NCI-H1048 (cell line): ENCODE measurements at places on chromosomes 5 and 9.

GRCh38 chr5:106097340-106097739, 1573.4 kb downstream of the EFNA5 start:
- no peak for DNase-seq

DNA sequence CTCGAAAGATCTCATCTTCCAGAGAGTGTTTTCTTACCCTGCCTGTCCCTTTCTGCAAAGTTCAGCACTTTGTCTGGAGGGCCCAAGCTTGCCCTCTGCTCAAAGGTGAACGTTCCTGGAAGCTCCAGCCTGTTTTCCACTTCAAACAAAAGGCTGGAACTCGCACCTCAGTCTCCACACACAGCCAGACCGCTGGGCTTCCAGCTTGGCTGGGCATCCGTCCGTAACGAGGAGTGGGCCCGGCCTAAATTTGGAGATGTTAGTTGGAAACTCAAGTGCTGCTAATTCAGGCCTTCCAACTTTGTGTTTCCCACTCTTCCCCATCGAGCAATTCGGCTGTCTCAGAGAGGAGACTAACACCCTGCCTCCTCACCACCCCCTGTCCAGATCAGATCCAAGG, 35.1 kb downstream of the FGF18 start:
- DNase-seq: no peak

DNA sequence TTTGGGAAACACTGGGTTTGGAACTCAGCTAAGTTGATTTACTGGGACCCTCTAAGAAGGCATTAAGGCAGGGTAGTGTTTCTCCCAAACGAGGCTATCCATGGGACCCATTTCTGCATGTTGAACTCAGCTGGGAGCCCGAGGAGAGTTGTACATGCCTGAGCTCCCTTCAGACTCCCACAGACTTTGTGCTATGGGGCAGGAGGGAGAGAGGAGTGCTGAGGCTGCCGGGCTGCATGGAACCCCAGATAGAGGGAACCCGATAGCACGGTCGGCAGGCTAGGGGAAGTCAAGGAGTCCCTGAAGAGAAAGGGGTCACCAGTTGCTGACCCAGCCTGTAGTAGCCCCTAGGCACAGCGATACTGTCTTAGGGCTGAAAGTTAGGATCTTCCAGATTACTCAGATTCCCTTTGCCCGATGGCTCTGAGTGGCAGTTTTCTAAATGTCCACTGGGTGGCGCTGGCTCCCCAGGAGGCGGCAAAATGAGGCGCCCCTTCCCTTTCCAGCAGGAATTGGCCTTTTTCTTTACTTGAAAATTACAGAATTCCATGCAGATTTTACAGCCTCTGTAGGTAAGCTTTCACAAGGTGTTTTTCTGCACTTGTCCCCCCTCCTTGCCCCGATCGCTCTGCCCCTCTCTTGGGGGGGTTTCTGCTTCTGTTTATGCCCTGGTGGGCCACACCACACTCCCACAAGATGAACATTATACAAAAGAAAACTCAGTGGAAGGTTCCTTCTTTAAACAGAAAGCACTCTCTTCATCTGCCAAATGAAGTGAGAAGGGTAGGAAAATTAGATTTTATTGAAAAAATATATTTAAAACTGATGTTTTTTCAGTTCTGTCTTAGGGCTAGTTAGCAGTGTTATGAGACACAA, 17.8 kb downstream of the NANS start:
- DNase-seq: no peak

- DNase-seq: peak; percentile 8
Observed at GRCh38 chr9:123349691-123350480, 6.1 kb upstream of the CRB2 start.

DNA sequence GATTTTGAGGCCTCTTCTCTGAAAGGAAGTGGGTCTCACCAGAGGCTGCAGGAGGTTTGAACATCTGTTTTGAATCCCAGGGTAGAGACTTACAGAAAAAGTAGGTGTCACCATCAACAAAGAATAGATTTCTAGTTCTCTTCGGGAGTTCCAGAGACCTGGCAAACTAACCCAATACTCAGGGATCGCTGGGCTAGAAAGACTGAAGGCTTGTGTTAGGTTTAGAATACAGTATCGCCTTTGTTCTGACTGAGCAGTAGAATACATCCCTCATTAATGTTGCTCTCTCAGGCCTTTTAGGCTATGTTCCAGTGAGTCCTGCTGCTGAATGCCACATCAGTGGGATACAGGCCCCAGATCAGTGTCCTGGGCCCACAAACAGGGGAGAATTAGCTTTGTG, 27.2 kb downstream of the RUSC2 start:
- DNase-seq: no peak

- no peak for DNase-seq
Observed at GRCh38 chr9:27019589-27019988, 14.1 kb upstream of the LRRC19 start.

DNA sequence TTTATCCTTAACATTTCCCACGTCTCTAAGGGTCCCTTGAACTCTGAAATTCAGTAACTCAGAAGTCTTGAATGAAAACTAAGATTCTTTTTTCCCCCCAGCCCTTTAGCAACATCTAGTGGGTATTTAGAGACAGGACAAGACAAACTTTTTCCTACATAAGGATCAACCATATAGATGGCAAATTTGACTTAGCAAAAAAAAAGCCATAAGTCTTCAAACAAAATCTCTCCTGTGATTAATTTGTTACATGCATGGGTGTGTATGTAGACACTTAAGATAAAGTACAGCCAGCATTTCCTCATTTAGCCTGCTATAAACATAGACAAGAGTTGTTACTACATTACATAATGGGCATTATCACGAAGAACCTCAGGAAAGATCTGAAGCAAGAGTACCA, 29.1 kb upstream of the ANKRD31 start:
- no peak for DNase-seq

- DNase-seq: no peak
Observed at GRCh38 chr9:98652302-98652701, 56.4 kb downstream of the GABBR2 start.

DNA sequence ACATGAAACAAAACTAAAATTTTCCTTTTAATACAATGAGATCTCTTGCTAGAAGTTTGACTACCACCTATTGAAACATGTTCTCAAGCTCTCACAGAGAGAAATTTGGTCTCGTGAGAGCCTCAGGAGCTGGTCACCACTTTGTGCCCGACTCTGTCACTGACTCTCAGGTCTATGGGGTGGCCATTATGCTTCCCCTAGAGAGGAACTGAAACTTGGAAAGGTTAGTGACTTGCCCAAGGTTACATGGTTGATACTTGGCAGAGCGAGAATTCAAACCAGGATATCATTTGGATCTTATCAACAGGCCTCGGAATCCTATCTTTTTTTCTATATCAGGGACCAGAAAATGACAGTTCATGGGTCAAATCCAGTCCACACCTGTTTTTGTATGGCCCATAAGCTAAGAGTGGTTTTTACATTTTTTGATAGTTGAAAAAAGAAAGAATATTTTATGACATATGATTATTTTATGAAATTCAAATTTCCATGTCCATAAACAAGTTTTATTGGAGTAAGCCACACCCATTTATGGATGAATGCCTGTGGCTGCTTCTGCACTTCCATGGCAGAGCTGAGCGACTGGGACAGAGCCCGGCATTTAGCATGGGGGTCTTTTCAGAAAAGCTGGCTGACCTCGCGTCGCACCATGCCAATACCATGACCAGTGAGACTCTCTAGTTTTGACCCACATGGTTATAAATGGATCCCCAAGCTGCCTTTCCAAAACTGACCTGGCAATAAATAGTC, 44.8 kb upstream of the EQTN start:
- no peak for DNase-seq

DNA sequence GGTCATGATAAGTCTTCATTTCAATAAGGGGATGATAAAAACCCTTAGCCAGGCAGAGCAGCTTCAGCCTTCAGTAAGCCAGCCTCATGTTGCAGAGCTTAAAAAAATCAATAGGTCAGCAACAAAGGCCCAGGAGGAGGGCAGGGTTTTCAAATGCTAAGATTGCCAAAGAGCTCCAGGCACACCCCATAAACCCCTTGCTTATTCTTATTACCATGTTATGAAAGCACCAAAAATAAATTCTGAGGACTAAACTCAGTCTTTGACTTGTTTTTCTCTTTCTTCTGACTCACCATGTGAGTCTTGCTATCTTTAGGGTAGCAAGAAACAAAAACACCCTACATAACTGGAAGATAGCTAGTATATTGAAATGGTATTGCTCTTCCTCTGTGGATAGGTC, 317.1 kb downstream of the KCTD16 start:
- DNase-seq: no peak

DNA sequence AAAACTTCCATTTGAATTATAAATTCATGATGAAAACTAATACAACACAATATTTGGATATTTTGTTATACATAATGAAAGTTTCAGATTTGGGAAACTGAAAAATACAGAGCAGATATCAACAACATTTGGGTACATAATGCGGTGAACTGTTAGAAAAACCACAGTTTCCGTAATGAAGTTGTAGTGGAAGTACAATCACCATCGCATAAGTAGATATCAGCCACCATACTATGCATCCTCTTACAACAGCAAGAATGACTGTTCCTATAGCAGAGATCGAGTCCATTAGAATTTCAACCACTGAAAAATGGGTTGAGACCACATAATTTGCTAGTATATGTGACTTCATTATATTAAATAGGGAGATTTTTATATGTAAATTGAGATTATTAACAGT, 770.2 kb upstream of the DMAC1 start:
- no peak for DNase-seq

DNA sequence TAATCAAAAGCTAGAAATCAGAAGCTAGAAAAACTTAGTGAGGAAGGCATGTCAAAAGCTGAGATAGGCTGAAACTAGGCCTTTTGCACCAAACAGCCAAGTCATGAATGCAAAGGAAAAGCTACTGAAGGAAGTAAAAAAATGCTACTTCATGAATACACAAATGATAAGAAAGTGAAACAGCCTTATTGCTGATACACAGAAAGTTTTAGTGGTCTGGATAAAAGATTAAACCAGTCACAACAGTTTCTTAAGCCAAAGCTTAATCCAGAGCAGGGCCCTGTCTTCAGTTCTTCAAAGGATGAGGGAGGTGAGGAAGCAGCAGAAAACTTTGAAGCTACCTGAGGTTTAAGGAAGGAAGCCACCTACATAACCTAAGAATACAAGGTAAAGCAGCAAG, 102.5 kb upstream of the SH3GL2 start:
- no peak for DNase-seq

GRCh38 chr5:74888117-74888516, 21.9 kb upstream of the FAM169A start:
- DNase-seq: no peak

GRCh38 chr5:3659907-3660306, 64.3 kb downstream of the IRX1 start:
- DNase-seq: no peak

- no peak for DNase-seq
Observed at GRCh38 chr9:89723469-89724100, 118.8 kb downstream of the GADD45G start.

DNA sequence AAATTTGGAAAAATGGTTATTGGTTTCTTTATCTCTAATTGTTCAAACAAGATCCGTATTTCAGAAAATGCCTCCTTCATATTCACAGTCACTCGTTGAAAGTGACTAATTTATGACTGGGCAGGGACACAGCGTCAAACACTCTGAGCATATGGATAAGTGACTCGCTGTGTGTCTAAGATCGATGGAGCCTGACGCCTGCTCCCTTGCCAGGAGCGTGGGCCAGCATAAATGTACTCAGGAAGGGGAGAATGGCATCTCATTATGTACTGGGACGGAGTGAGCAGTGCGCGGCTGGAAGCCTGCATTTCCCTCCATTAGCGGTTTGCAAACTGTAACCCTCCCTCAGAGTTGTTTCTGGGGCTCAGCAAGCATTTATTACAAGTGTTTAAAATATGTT, 79.8 kb upstream of the CAST start:
- no peak for DNase-seq

GRCh38 chr5:58582019-58582802, 664 bp upstream of the RAB3C start:
- no peak for DNase-seq

- no peak for DNase-seq
Observed at GRCh38 chr9:33233626-33234342, 6.2 kb upstream of the SPINK4 start.

DNA sequence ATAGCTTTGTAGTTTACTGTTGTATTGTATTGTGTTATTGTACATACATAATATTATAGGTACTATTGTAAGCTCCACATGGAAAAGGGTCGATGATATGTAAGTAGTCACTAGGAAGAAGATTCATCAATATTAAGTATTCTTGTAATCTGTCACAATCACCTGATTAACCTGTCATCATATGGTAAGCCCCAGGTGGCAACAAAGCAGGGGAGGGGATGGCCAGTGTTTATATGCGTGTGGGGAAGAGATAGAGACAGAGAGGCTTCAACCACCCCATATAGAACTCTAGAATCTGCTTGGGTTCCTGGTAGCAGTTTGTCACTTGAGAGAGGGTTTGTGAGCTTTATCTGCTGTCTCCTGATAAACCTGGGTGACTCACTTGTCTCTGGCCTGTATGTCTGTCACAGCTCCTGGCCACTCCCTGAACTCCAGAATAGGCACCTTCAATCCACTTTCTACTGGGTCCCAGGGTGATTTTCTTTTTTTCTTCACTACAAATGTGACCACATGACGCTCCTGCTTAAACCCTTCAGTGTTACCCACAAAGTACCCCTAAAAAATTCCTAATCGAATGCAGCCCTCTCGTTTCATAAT, 48.9 kb upstream of the CPEB4 start:
- DNase-seq: no peak

DNA sequence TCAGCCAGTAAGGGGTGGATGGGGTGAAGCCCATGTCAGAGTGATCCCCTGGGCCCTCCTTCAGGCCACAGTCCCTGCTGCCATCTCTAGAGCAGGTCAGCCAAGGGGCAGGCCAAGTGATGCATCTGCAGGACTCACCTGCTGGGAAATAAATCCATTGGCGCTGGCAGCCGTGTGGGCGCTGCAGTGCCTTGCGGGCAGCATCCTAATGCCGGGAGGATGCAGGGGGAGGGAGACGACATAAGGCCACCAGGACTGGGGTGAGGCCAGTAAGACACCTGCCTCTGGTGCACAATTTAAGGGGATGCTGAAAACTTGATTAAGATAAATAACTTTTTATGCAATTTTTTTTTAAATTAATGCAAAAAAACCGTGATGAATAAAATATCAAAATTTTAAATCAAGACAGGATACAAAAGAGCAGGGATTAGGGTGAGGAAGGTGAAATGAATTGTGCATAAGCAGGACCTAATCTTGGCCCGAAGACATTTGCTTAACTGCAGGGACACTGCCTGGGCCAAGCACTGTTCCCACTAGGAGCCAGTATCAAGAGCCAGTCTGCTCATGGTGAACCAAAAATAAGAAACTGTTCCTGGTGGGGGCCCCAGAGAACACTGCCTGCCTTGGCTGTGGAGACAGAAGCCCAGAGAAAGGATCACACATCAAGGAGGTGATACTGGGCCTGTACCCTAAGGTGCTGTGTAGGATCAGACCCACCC, 67.5 kb upstream of the CPLX2 start:
- no peak for DNase-seq

DNA sequence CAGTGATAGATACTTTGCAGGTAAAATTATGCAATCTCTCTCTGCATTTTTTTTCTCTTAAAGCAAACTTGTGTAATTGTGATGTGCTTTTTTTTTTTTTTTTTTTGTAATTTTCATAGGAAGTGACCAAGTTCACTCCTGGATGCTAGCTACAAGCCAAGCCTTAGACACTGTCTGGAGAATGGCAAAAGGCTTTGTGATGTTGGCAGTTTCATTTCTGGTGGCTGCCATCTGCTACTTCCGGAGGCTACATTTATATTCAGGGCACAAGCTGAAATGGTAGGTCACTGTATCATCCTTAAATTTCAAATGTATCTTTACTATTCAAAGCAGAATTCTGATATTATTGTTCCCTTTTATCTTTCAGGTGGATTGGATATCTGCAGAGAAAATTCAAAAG, 19.3 kb downstream of the OTULINL start:
- DNase-seq: no peak
